ENCODE measurements at places on chromosomes 11 and 22.

- DNase-seq, result no peak
Measured at GRCh38 chr11:57097149-57097548, 84.6 kb upstream of the LRRC55 start.

DNA sequence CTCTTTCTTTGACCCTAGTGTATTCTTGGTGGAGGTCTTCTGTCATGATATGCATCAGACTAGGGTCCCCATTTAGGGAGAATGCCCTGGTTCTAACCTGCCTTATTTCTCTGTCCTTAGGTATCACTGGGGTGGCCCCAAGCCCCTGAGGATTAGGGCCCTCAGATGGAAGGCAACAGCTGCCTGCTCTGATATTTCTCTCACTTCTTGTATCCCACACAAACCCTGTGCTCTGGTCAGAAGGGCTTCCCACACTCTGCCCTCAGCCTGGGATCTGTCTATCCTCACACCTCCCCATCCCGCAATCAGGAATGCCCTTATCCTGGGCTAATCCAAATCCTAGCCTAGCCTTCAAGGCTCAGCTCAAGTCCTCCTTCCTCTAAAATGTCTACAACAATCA, 75.5 kb downstream of the KCNC1 start:
- DNase-seq, result no peak

DNA sequence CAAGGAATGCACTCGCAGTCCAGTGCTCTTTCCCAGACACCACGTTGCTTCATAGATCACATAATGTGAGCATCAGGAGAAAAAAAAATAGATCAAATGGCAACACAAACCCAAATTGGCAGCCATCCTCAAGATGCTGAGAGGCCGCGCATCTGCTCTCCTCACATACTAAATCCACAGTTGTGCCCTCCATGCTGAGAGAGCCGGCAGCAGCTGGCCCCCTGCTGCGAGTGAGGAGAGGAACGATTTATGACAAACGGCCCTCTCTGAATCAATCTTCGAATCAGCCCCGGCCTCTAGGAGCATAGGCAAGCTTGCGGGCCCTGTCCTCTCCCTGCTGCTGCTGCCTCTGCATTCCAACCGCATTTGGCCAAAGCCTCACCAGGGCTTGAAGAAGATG, 159.9 kb upstream of the TENM4 start:
- DNase-seq, result no peak

- DNase-seq, result no peak
Measured at GRCh38 chr22:29269230-29269604, 1.1 kb downstream of the EWSR1 start.

GRCh38 chr11:26780376-26781085, 58.7 kb upstream of the SLC5A12 start:
- no peak for DNase-seq

- no peak for DNase-seq
Measured at GRCh38 chr11:85844439-85845123, 10.6 kb upstream of the CCDC83 start.

DNA sequence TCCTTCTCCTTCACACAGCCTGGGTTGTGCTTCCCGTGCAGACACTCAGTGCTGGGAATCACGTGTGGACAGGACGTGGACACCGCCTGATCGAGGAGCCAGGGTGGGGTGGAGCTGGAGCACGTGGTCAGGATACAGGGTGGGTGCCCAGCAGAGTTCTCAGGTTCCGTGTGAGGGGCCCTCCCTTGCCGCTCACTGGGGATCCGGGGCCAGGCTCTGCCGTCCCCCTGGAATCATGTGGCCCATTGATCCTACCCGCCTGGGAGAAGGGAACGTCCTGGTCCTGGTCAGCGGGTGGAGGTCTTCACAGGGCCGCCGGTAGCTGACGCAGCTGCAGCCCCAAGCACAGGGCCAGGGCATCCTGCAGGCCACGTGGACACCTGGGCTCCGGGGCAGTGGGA, 397.7 kb downstream of the TBC1D22A start:
- no peak for DNase-seq

GRCh38 chr11:78227921-78228320, 39.2 kb downstream of the USP35 start:
- DNase-seq, result no peak

DNA sequence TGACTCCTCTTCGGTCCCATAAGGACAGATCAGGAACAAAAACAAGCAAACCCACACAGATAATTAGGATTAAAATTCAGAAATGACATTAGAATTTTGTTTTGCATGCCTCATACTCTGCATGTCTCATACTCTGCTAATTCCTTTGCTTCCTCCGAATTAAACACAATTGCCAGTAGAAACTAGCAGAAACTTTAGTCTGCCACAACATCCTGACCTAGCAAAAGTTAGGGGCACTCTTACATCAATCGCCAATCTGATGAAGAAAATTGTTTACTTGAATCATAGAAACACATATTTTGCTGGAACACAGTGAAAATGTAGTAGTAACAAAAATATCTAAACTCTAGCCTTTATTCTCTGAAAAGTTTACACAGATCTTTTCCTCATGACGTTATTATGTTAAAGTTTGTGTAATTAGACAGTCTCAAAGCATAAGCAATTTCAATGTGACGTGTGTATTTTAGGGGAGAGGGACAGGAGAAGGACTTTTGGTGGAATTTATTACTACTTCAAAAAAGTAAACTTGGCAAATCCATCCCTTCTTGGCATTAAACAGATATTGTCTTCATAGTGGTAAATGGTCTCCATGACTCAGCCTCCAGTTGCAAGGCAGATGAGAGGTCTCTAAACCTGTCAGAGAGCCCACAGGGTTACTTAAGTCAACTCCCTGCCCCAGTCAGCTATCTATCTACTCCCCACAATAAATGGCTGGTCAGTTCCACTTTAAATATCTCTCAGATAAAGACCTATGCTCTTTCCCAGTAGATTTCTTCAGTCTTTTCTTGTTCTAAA, 249.8 kb upstream of the UBASH3B start:
- no peak for DNase-seq

GRCh38 chr11:33944693-33945424, 53.0 kb upstream of the LMO2 start:
- DNase-seq, result no peak

GRCh38 chr11:35235936-35236666, 97.1 kb downstream of the CD44 start:
- no peak for DNase-seq

DNA sequence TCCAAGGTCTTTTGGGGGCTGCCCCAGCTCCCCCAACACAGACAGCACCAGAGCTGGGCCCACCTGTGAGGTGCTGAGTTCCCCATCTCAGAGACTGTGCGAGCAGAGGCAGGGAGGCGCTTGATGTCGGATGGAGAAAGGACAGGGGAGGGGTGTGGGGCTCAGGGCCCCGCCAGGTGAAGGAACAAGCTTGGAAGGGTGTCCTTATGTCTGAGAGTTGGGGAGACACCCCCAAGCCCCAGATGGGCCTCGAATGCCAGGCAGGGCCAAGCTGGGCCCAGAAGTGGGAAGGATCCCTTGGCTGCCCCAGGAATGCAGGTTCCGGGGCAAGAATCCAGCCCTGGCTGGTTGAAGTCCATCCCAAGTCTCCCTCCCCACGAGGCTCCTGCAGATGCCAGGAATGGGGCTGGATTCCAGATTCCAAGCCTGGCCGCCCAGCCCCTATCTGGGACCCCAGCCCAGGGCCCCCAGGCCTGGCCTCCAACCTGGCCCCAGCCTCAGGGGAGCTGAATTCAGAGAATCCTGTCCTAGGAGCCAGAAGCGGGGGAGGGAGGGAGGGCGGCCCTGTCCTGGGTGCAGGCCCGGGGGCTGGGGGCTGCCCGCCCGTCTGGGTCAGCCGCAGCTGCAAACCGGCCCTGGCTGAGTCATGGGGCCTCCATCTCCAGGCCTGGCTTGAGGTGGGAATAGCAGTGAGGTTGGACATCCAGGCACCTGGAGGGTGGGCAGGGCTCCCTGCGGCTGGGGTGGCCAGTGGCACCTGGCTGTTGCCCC, 50.9 kb downstream of the CDKN1C start:
- DNase-seq, result no peak

DNA sequence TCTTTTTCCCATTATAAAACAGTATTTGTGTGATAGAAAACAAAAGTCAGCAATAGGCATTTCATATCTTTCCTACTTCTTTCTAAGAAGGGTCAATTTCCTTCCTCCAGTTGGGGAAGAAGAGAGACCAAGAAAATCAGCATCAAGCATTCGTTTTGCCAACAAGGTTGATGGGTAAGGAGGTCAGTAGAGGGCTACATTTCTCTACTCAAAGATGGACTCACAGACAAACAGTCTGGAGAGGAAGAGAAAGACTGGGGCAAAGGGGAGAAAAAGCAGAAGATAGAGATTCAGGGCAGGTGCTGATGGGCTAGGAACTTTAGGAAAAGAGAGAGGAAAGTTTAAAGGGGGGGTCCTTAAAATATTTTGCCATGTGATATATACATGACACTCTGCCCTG, 8.6 kb upstream of the MTNR1B start:
- no peak for DNase-seq

DNA sequence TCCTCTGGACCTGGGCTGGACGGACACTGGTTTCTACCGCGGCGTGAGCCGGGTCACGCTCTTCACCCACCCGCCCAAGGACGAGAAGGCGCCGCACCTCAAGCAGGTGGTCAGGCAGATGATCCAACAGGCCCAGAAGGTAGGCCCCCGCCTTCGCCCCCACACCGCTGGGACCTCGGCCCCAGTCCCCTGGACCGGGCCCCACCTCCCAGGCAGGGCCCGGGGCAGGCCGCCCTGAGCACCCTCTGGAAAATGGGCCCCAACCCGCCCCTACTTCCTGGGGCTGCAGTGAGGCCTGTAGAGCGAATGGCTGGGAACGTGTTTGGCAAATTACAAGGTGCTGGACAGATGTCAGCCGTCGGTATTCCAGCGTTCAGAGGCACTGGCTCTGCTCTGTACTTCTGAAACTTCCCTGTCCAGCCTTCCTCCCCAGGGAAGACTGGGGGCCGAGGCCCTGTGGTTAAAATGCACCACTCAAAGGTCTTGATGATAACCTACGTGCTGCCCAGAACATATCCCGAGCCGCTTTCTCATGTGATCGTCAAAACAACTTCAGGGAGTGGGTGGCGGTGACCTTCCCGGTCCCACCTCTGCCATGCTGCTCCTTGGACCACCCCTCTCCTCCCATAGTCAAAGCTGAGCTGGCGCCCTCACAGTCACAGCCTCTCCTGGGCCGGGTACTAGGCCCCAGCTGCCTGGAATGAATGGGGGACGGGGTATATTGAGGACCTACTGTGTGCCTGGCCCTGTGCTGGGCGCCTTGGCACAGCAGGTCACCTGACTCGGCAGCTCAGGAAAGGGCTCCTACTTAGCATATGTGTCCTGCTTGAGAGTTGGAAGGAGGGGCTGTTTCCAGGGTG, 869 bp downstream of the FAM83F start:
- no peak for DNase-seq

GRCh38 chr22:49751318-49751965, 76.2 kb downstream of the BRD1 start:
- no peak for DNase-seq

- no peak for DNase-seq
Measured at GRCh38 chr11:50333861-50334260, 301.2 kb downstream of the OR4C45 start.

GRCh38 chr11:328012-328411, 7.4 kb upstream of the IFITM3 start:
- DNase-seq, result no peak

DNA sequence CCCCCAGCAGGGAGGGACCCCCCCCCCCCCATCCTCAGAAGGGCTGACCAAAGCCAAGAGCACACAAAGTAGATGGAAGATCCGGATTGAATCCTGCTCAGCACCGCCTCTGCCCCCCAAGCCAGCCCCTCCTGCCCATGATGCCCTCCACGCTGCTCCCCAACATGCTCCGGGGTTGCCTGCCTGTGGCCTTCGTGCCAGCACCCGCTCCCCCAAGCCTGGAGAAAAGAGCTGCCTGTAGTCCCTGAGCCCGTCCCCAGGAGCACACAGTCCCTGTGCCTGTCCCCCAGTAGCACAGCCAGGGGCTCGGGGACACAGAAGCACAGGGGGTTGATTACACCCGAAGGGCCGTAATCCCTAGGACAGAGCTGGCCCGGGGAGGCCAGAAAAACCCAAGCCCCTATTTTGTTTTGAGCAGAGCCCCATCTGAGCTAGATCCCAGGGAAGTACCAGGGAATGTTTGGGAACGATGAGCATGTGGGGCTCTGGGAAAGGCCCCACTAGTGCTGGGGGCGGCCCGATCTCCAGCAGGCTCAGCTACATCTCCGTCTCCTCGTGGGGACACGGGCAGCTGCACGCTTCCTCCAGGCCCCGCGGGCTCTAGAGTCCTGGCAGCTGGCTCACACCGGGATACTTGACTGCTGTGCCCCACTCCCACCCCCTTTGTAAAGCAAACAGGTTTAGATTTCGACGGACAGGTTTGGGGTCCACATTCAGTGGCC, 66.7 kb downstream of the PHF21B start:
- DNase-seq, result no peak

GRCh38 chr11:76980196-76980595, 54.0 kb upstream of the B3GNT6 start:
- no peak for DNase-seq

DNA sequence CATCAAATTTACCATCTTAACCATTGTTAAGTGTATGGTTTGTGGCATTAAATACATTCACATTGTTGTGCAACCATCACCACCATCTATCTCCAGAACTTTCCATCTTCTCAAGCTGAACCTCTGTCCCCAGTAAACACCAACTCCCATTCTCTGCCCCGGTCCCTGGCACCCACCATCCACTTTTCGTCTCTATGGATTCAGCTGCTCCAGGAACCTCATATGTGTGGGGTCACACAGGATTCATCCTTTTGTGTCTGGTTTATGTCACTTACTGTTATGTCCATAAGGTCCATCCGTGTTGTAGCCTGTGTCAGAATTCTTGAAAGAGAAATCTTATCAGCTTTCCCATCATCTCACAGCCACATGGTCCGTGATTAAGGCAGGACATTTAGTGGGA, 16.3 kb downstream of the TSPAN32 start:
- no peak for DNase-seq

DNA sequence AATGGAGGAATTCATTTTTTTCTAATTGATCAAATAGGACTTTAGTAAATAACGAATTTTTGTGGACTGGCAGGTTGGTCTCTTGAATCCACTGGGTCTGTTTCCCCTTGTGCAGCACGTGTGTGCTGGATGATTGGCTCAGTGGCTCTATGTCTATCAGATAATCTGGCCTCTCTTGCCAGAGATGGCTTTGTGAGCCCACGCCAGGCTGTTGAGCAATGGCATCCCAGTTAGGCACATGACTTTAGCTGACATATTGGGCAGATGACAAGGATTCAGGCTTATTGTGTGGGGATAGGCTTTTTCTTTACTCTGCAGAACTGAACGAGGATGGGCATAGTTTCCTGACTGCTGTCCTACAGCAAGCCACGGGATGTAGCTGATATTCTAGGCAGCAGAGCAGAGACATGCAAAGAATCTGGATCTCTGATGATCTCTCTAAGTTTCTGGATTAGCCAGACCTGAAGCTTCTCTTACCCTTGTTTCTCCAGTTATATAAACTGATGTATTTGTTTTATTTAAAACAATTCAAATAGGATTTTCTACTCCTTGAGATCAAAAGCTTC, 144.9 kb downstream of the ARHGAP42 start:
- no peak for DNase-seq

DNA sequence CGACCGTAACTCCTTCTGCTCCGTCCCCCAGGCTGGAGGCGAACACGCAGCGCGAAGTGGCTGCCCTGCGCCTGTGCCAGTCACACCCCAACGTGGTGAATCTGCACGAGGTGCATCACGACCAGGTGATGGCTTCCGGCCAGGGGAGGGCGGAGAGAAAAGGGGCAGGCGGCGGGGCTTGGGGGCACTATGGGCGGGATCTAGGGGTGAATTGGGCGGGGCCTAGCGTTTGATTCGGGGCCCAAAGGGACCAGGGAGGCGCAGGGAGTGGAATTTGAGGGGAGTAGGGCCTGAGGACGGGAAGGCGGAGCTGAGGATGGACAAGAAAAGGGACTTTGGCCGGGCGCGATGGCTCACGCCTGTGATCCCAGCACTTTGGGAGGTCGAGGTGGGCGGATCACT, 9.7 kb downstream of the RPS6KA4 start:
- DNase-seq, result no peak
